Activated CD8-positive, alpha-beta memory T cell treated with anti-CD3 and anti-CD28 coated beads for 1 hour (primary cell): ENCODE measurements at places on chromosomes 6 and 20.

DNA sequence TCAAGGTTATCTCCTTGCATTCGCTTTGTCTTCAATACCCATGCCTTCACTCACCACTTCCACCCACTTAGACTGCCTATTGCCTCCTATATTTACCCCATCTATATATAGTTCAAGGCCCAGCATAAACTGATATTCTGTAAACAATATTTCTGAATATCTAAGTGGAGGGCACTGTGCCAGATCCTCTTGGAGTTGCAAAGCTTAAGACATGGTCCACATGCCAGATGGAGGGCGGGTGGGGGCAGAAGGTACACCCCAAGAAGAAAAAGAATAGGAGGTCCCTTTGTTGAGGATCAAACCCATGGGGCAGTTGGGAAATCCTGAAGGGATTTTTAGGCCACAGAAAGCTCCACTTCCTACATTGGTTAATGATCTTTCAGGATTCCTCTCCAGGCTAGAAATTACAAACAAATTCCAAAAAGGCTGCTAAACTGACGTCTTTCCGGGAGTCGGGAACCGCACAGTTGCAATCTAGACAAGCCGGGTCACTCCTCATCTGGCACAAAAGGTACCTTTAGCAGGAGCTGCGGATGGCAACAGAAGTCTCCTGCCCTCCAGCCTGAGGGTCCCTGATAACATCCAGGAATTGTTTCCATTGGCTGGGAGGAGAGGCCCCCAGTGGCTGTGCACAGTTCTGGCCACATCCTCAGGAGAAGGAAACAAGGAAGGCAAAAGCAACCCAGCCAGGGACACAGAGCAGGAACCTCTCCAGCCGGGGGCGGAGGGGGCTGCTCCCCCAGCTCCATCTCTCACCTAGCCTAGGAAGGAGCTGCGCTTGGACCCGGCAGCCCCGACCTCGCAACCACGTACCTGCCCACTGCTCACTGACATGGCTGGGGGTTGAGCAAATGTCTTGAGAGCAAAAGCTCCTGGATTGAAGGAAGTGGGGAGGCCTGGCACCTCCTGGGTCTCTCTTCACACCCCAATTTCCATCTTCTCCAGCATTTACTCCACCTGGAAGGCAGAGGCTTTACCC lies 5.9 kb upstream of the LPIN3 start:
- DNase-seq: no peak

- DNase-seq: no peak
Observed at GRCh38 chr20:23105193-23105592, 19.1 kb upstream of the CD93 start.

DNA sequence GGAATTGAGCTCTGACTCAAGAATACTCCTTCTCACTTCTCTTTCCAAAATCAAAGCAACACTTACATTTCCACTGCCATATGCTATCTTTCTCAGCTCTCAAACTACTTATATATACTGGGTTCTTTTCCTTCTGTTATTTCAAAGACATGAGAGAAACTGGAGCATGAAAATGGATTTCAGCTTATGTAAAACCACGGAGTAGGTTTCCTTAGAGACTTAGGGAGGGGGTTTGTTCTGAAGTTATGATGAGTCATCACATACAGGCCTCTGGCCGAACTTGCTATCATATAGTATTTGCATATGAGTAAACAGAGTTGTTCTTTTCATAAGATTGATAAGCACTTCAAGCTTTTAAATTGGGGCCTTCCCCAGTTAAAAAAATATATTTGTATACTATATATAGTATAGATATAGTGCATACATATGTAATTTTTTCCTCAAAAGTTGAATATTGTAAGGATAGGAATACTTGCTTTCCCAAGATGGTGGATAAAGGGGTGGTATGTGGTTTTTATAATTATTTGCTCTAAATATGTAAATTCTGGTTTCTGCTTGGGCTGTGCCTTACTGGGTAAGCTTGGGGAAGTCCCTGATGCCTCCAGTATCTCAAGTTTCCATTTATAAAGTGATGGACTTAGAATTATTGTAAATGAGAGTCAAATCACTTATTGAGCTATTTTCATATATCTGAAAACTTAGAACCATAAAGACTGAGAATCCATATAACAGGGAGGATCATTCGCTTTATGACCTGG lies 273.9 kb downstream of the RFPL4B start:
- DNase-seq: no peak

GRCh38 chr6:74646461-74646860 lies 559.4 kb downstream of the COL12A1 start:
- no peak for DNase-seq

GRCh38 chr6:157808405-157808950 lies 14.6 kb upstream of the SNX9 start:
- DNase-seq: no peak

DNA sequence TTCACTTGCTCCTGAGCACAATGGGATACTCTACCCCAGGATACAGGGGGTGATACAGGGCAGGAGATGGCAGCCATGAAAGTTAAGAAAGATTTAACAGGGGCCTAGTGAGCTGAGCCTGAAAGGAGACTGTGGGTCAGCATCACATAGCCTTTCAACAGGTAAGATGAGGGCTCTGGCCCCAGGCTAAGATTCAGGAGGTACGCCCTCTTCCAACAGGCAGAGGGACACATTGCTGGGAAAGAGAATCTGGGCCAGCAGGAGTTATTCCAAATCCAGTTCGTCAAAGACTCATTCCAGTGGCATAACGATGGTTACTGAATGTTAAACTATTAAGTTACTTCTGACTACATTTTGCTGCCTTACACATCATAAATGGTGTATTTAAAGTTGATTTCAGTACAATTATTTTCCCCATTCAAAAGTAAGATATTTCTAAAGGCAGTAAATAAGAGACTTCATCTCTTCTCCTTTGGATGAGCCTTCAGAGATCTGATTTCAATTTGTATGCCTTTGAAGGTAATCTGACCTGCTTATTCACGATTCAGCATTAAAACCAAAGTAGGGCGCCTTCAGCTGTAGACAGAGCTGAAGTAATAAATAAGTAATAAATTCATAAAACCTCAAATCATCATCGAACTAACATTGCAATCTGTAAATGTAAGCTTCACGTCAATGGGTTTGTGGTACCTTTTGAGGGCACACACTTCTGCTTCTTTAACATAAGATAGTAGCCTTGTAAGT lies 62.4 kb downstream of the HS3ST5 start:
- DNase-seq: no peak

DNA sequence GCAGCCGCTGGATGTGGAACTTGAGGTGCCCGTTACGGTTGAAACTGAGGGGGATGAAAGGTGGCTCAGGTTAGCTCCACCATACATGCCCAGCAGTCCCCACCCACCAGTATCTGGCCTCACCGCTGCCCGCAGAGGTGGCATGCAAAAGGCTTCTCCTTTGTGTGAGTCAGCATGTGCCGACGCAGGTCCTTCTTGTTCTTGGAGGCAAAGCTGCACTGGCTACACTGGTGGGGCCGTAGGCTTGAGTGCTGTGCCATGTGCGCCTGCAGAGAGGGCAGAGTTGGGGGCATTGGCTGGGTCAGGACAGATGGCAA lies 15.8 kb downstream of the PCIF1 start:
- no peak for DNase-seq

DNA sequence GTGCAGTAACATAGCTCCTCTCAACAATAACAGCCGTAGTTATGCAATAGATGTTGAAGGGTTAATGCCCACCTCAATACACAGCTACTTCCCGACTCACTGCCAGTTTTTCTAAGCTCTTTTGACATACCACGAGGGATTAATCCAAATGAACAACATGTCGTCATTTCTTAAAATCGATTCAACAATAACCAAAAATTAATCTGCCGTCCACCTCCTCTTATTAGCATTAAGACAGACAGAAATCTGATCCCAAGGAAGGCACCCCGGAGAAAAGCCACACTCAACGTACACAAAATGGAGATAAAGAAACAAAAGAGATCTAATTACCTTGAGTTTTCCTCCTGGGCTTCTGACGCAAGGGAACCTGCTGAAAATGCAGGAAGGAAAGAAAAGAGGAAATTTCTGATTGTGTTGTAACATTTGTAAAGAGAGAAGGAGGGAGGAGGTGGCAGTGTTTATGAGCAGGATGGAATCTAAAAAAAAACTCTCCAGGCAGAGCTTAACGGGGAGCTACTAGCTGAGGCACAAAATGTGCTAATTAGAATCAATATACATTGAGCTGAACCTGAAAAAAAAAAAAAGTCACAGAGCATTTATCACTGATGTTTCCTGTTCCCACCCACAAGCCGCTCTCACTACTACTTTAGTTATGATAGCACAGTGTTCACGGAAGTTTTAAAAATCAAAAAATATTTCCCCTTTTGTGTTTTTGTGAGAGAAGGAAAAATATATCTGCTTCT lies 109.3 kb downstream of the IPCEF1 start:
- DNase-seq: no peak

DNA sequence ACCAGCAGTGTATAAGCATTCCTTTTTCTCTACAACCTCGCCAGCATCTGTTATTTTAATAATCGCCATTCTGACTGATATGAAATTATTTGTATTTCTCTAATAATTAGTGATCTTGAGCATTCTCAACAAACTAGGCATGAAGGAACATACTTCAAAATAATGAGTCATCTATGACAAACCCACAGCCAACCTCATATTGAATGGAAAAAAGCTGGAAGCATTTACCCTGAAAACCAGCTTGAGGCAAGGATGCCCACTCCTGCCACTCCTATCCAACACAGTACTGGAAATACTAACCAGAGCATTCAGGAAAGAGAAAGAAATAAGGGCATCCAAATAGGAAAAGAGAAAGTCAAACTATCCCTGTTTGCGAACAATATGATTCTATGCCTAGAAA lies 390.6 kb upstream of the ID4 start:
- no peak for DNase-seq

- DNase-seq: no peak
Observed at GRCh38 chr6:69284176-69284730, 512.6 kb downstream of the LMBRD1 start.

- DNase-seq: no peak
Observed at GRCh38 chr20:56955680-56956079, 310.8 kb downstream of the BMP7 start.

DNA sequence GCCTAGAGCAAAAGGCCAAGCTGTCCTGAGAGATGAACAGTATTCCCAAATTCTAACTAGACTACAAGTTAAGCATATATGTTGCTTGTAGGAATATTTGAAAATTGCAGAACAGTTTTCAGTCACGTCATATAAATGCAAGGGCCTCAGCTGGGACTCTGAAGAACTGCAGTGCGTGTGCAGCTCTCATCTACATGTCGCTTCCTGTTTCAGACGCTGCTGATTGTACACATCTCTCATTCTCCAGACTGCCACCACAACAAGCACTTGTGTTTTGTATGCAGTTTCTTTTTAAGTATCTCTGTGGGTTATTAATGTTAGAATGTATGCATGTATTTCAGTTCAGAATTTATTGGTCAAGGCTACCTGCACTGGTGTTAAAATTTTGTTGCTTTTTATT lies 119.7 kb downstream of the MAP3K4 start:
- no peak for DNase-seq

DNA sequence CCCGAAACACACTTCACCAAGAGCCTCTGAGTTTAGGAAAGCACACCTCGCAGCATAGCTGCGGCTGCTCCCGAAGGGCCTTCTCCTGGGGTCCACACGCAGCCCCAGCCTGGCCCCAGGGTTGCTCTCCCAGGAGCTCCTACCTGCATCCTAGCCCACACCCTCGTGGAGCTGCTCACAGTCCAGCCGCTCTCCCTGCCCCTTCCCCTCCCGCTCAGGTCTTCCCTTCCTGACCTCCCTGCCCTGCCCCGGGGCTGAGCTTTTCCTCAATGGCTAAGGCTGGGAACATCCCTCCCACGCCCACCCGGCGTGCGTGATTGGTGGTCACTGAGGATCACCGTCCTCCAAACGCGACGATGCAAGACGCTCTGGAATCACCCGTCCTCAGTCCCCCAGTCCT lies 205.8 kb downstream of the FNDC1 start:
- no peak for DNase-seq

DNA sequence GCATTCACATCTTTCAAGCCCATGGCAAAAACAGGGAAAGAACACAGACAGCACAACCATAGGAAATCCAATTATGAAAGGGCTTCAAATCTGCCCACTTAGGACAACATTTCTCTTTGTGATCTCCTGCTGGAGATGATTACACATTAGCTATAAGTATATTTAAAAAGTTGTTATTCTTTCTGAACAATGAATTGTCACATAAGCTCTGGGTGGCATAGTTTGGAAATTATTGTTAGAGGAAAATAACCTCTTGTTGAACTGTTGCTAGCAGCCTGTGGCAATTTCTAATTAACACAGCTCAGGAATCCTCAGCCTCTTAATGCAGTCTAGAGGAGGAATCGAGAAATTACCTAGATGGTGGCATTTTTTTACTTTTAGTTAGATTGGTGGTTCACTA lies 54.9 kb downstream of the BCAS1 start:
- DNase-seq: no peak

DNA sequence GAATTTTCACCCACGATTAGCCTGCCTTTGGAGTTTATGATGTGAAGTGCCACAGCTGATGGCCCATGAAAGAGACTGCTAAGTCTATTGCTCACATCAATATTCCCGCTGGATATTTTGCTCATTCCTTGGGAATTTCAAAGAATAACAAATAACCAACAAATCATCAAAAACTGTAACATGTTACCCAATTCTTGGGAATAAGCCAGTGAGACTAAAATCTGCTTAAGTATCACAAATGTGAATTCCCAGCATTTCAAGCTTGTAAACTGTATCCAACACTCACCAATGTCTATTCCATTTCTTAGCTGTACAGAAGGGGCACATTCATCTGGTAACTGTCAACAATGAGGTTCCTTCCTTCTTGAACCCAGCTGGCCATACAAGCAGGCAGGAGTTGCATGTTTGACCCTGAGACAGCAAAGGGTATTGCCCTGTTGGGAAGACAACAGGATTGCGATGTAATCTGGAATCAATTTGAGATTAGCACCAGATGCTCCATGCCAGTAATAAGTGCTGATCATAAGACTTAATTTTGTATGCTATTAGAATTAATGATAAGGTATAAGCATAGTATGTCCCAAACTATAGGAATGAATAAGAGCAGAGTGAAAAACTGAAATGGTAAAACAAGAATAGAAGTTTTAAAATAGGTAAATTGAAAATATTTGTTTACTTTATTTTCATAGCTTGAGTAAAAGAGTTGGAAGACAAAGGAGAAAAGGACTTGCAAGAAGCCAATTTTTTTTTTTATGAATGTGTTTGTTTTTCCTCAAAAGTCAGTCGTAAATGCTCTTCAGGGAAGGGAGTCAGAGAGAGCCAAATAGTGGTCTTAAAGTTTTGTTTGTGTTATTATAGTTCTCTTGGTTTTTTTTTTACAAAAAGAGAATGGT lies 58.8 kb downstream of the RSPO3 start:
- no peak for DNase-seq

- no peak for DNase-seq
Observed at GRCh38 chr6:37866590-37867507, 47.3 kb downstream of the ZFAND3 start.

GRCh38 chr20:38168791-38169589 lies 3.9 kb upstream of the TGM2 start:
- no peak for DNase-seq

- no peak for DNase-seq
Observed at GRCh38 chr20:10178727-10179313, 39.8 kb upstream of the SNAP25 start.

- no peak for DNase-seq
Observed at GRCh38 chr20:10621149-10621548, 52.6 kb downstream of the JAG1 start.

GRCh38 chr20:13131688-13132087 lies 89.4 kb upstream of the ISM1 start:
- DNase-seq: no peak
